ENCODE measurements at places on chromosomes 3 and 15.

DNA sequence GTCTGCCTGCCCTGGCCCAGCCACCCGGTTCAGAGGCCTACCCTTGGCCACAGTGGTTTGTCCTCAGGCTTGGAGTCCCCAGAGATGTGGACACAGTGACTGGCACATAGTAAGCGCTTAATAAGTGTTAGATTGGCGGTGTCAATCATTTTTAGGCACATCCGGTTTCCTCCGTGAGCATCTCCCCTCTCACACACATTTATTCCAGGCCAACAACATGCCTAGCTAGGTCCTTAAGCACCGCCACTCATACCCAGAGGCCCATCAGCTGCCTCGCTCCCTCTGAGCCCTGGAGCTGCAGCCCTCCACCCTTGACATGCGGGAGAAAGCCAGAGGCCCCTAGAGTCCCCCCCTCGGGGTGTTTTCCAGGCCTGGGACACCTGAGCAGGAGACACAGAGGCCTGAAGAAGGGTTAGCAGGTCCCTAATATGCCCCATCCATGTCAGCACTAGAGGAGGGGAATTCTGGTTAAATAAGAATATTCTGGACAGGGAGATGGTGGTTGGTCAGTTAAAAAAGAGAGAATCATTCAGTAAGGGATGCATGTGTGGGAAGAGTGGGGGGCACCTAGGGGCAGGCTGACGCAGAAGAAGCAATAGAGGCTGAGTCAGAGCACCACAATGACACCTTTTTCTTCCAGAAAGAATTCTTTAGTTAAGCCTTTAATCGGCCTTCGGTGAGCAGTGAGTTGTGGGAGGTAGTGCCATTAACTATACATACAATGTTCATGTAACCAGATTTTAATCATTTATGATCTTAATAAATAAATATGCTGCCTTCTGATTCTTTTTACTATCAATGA lies 22.3 kb downstream of the NR2F2 start:
- no peak for DNase-seq

DNA sequence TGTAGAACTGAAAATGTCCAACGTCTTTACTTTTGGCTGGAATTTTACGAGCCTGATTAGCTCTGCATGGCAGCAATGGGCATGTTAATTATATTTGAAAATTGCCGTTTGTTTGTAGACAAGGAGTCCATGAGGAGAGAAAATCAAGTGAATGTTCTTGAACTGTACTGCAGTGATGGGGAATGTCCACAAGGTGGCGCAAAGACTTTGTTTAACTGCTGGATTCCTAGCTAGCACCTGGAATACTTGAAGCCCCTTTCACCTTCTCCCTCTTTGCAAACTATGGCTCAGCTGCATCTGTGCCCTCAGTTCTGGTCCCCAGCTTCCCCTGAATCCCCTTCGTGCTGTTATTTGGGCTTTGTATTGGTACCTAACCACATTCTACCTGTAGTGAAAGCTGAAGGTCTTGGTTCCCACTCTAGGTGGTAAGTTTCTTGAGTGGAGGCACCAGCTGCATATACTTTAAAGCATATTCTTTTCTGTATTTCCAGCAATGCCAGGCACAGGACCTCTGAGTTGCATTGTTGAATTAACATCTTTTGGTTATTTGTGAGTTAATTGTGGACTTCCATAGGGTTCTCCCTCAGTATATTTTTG lies 25.3 kb downstream of the EXOG start:
- peak; percentile 13 for DNase-seq

DNA sequence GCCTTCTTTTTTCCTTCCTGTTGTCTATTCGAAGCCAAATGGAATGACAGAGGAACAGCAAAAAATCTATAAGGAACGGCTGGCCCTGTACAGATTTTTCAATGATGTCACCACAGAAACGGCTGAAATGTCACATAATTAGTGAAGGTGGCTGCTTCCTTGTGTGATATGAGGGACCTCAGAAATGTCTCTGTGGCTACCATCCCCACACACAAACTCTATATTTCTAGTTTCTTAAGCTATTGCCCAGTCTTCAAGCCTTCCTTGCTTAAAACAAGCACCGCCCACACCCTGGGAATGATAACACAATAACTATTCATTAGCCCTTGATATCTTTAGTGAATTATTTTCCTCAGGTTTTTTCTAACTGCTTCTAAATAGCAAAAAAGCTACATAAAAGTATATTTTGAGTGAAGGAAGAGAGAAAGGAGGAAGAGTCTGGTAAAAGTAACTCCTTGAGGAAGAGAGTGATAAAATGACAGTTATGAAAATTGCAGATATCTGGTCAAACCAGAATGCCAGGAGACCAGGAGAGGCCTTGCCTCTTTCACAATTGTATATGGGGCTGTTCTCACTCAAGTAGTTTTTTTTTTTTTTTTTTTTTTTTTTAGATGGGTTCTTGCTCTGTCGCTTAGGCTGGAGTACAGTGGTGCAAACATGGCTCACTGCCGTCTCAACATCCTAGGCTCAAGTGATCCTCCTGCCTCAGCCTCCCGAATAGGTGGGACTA lies 38.7 kb downstream of the FMN1 start:
- DNase-seq: no peak

GRCh38 chr15:41861736-41862356 lies 23.2 kb downstream of the PLA2G4B start:
- no peak for DNase-seq

- peak; percentile 76 for DNase-seq
Measured at GRCh38 chr3:123098426-123099330, 31.9 kb downstream of the PDIA5 start.

- DNase-seq: peak; percentile 44
Measured at GRCh38 chr3:159828542-159828943, 160.1 kb upstream of the IL12A start.

DNA sequence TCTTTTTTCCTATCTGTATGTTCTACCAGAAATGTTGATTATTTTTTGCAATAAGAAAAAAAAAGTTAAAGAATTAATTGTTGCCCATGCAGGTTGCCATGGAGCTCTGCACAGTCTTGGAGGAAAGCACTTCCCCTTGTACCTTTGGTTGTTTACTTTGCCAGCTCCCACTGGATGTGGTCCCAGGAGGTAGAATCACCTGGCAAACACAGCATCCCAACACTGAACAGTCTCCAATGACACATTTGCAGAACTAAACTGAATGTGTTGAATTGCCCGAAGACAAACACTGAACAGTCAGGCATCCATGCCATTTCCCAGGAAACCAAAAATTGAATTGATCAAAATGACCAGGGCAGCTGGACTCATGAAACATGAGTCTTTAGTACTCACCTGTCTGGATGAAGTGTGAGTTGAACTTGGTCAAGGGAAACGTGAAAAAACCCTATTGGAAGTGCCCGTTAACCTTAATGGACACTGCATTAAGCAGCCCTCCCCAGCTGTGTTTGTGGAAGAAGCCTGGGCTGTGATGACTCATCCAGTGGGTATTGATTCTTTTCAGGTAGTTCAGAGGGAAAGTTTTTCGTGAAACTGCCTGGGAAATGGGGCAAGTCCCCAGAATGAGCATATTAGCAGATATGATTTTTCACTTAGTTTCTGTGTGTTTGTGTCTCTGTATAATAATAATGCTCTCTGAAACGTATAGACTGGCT lies 284.7 kb upstream of the STT3B start:
- DNase-seq: no peak

DNA sequence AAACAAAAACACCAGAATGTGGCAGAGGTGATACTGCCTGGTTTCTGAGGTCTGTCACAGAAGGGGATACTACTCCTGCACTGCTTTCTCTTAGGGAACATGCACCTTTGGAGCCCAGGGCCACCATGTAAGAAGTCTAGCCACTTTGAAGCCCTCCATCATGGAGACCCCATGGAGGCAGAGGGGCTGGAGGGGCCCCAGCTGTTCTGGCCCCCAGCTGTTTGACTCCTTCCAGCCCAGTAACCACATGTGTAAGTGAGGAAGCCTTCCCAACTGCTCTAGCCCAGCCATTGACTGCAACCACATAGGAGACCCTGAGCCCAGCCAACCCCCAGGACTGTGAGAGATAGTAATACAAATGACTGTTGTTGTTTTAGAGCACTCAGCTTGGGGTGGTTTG lies 9.0 kb upstream of the IGDCC4 start:
- no peak for DNase-seq

- DNase-seq: no peak
Measured at GRCh38 chr3:12780751-12781150, 15.7 kb upstream of the CAND2 start.

GRCh38 chr3:157319672-157320071 lies 117.0 kb upstream of the PTX3 start:
- DNase-seq: no peak

- DNase-seq: no peak
Measured at GRCh38 chr3:18224426-18224825, 200.7 kb downstream of the SATB1 start.

DNA sequence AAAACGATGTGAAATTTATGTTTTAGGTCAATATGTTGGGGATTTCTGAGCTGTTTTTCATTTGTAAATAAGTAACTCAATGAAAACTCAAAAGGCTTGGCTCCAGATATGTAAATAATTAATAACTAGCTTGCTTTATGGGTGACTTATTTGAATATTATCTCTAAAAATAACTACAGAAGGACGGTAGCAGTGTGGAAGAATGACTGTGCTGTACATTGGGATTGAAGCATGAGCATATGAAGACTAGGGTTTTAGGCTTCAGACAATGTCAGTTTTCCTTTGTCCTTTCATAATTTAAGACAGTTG lies 343.9 kb downstream of the GRM7 start:
- no peak for DNase-seq

DNA sequence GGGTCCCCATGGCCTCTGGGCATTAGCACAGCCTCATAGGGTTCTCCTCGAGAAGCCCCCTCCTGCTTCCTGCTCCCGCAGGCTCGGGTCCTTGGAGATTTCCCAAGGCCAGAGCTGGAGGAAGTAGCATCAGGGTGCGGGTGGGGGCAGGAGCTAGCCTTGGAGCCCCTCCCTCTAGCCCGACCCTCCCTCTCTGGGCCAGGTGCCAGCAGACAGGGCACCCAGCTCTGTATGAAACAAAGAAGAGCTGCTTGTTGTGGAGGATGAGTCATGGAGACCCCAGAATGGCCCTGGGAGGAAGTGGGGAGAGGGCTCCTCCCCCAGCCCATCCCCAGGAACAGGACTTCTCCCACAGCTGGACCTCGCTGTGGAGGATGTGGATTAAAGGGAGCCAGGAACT lies 29.2 kb downstream of the EPHB3 start:
- no peak for DNase-seq

DNA sequence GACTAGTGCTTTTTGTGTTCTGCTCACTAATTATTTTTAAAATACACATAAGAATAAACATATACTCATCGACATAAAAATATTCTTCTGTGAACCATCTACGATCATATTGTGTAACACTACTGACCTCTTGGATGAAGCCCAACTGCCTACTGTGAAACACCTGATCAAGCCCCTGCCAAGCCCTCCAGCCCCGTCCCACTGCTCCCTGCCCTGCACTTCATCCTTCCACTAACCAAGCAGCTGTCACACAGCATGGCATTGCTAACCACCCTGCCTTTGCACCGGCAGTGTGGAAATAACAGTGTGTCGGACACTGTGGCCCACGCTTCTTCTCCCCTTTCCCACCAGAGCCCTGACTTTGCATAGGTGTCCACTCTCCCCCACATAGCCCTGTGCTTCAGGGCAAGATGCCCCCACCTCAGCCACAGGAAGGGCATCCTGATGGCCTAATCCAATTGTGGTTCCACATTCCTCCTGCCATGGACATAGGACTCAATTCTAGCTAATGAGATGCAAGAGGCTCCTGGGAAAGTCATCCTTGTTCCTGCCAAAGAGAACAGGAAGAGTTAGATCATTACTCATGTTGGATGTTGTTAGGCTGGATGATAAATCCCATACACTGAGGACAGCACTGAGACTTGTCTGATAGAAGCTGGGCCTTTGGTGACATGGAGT lies 35.0 kb upstream of the ARID3B start:
- no peak for DNase-seq

DNA sequence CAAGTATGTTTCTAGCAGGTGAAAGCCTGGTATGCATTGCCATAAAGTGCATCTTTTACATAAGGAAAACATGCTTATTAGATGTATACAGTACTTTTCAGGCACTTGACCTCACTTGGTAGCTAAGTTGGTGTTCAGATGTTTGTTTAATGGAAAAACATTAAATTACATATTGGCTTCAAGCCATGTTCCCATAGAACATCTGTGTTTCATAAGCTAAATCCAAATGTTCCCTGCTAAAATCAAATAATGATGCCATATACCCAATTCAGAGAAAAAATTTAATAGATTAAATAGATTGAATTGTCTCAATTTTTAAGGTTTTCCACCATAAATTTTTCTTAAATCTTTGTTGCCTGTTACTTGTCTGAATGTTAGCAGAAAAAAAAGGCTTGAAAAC lies 19.1 kb upstream of the RPL22L1 start:
- no peak for DNase-seq

GRCh38 chr3:11430624-11431023 lies 158.4 kb downstream of the ATG7 start:
- no peak for DNase-seq

DNA sequence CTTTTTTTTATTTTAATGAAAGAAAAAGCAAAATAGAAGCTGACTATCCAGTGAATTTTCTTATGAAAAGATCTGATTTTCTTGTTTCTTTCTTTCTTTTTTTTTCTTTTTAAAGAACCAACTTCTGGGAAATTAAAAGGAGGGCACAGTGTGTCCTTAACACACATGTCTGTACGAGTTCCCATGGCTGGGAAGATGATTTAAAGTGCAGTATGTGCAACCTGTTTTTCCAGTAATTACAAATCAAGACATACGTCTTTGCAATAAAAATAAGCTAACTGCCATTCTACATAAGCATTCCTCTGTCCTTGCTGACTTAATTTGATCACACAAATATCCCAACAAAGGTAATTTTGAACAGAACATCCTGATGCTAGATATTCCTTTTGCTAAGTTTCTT lies 416.1 kb downstream of the ROBO1 start:
- no peak for DNase-seq

- no peak for DNase-seq
Measured at GRCh38 chr15:35470441-35470840, 75.5 kb downstream of the DPH6 start.

DNA sequence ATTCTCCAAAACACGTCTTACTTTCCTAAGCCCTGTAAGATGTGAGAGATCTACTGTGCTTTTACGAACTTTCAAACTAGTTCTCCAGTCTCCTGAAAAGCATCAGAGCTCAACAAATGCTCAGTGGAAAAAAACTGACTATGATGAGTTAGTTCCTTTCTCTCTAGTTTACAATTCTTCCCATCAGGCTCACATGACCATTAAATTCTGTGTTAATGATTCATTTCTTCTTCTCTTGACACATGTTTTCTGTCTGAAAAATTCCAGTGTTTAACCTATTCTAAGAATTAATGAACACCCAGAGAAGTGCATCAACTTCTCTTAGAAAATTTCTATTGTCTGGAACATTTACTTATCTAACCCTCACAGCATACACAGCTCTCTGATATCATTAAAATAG lies 844.3 kb downstream of the SI start:
- DNase-seq: no peak
